Urinary bladder (tissue), 4 donors: ENCODE measurements at places on chromosomes 12 and 14.

DNA sequence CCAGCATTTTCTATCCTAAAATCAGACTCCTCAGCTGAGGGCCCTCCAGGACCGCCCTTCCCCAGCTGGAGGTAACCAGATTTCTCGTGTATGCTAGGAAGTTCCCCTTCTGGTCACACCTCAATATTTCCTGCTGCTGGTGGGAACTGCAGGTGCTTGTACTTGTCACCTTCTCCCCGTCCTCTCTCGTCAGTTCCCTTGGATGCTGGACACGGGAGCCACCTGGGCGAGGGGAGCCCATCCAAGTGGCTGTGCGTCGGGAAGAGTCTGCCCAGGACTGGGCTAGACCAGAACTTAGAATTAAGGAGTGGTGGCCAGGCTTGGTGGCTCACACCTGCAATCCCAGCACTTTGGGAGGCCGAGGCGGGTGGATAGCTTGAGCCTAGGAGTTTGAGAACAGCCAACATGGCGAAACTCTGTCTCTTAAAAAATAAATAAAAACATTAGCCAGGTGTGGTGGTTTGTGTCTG is 23.2 kb upstream of the KIF26A start:
- DNase-seq, result no peak

DNA sequence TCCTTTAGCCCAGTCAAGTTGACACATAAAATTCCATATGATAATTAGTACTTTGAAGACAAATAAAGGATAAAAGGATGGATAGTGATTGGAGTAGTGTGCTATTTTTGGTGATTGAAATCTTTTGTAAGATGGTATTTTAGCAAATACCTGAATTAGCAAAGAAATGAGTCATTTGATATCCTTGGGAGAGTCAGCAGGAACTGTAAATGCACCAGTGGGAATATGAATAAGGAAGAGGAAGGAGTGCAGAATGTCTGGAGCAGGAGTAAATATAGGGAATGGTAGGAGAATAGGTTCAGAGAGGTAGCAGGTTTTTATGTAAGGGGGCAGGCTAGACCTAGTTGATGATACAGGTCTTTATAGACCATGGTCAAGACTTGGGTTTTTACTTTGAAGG is 75.0 kb downstream of the TRMT5 start:
- DNase-seq, result no peak

- no peak for DNase-seq
Observed at GRCh38 chr14:24092110-24092504, 2.0 kb upstream of the PCK2 start.

DNA sequence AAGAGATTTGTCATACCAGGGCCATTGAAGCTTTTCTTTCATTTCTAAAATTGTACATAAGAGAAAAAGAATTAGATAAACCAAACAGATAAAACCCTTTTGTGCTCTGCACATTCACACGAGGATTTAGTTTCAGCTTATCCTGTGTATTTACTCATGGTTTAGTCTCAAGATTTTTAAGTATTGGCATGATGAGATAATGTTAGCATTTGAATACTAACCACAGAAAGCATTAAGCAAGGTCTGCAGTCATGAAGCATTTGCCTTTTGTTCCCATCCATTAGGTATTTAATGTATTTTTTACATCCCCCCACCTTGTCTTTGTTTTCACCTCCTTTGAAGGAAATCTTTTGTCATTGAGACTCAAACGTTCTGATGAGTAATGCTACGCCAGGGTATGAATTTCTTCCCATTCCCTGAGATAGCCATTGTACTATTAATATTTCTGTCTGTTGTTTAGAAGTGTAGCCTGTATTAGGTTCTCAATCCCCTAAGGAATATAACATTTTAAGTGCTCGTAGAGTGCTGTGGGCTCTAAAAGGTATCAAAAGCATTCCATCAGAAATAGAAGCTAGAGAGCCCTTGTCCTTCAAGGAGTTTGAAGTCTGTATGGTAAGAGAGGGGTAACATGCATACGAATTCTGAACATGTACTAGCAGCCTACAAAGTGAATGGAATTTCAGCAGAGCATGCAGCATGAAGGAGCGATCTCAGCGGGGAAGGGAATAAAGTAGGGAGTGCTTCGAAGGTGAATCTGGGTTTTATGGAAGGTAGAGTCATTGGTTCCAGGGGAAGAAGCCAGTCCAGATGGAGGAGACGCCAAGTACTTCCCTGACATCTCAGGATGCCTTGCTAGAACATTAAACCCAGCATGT is 22.3 kb downstream of the CRADD start:
- DNase-seq, result no peak

GRCh38 chr14:38103542-38104225 is 104.0 kb upstream of the SSTR1 start:
- no peak for DNase-seq

DNA sequence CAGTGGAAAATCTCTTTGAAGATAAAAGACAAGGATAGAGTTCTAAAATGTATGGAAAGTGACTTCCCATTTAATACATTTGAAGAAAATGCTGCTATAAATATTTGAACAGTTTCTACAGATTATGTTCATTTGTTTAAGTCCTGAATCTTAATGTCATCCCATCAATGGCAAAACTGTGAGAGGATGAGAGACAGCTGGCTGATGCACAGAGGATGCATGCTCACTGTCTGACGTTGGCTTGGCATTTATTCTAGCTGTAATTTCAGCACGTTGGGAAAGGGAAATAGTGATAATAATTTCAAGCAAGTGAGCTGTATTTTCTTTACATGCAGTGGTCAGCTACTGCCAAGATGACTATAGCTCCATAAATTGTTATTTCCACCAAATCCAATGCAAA is 40.5 kb downstream of the PPFIA2 start:
- DNase-seq, result no peak

- DNase-seq, result peak; percentile 39
Observed at GRCh38 chr12:4562034-4562657, at the start of gene DYRK4. Gene DYRK4, plus strand, starts transcription at chr12:4562208. Its CDS starts 38 bp downstream, at chr12:4562246.

- peak; percentile 13 for DNase-seq
Observed at GRCh38 chr12:74689071-74689655, 151.5 kb downstream of the ATXN7L3B start.

DNA sequence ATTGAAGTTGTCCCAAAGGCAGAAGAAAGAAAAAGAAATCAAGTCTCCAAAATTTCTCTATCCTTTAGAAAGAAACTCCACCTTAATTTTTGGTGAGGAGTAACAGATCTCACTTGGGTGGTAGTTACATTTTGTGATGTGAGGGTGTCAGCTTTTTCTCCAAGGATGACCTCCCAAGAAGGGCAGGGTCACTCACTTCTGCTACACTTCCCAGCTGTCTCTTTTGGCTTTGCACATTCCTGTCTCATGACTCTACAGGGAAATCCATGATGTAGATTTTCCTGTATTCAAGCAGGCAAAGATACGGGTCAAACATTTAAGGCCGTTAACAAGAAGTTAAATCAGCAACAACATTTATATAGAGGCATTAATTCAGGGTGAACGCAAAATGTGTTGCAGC is 1016.4 kb downstream of the NRXN3 start:
- DNase-seq, result no peak

DNA sequence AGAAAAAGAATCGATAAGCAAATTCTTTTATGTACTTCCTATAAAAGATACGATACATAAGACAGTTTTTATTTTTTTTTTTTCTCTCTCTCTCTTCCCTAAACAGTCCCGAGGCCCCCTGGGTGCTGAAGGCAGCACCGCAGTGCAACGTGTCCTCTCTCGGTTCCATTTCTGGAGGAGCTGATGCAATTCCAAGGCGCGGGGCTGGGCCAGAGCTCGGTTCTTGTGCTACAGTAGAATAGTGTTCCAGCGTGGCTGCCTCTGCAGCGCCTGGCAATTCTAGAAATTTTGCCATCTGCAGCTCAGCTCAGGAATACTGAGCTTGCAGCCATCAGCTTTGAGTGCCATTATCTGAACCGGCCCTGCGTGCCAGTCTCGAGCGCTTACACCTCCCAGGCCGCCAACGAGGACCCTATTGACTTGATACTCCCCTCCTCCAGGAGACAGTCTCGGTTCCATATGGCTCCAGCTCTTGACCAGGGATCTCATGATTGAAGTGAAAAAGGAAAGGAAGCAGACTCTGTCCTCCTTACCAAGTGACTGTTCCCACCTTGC is 630 bp downstream of the ALDH1L2 start:
- DNase-seq, result no peak

GRCh38 chr14:78737116-78737515 is 566.9 kb downstream of the NRXN3 start:
- no peak for DNase-seq

DNA sequence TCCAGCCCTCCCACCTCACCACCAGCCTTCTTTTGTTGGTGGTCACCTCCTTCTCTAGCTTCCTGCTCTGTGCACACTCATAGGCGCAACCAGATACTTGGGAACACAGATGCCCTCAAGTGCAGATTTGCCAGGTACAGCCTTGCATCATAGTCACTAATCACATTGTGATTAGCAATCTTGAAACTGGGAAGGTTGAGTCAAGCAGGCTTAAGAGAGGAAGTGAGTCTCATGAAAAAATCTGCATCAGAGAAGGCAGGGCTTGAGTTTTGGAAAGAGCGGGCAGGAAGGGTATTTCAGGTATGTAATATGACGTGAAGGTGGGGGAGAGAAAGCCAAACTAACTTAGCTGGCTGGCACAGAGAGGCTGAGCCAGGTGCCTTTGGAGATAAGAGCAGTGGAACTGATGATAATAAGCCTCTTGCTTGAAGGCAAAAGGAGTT is 2.7 kb upstream of the RABGGTA start:
- no peak for DNase-seq

DNA sequence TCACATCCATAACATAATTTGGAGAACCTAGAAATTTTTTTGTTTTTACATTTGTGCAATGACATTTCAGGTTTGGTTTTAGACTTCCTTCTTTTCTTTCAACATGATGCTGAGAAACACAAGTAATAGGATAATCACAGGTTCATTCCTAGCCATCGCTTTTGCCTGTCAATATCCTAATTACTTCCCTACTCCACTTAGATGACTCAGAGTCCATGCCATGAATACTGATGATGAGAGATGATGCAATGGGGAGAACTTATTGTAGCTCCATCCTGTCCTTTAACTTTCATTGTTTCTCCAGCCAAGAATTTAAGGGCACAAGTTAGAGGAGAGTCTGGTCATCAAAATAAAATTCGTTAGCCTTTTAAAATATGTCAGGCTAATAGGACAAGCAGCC is 101.3 kb downstream of the PTPRO start:
- DNase-seq, result no peak

DNA sequence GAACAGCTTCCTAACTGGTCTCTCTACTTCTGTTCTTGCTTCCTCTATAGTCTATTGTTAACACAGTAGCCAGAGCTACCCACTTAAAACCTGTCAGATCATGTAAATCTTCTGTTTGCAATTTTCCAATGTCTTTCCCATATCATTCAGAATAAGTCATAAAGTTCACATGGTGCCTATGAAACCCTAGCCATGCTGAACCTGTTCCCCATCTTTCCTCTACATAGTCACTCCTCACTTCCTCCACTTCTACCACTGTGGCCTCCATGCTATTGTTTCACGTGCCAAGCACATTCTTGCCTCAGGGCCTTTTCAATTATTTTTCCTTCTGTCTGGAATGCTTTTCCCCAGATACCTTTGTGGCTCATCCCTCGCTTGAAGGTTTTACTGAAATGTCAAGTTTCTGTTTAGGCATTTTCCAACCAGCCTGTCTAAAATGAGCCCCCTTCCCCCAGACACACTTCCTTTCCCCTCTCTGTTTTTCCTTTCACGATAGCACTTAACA is 132.1 kb downstream of the DYRK2 start:
- DNase-seq, result no peak

GRCh38 chr14:78356391-78356790 is 186.2 kb downstream of the NRXN3 start:
- no peak for DNase-seq

GRCh38 chr12:558580-558979 is 98.8 kb downstream of the B4GALNT3 start:
- DNase-seq, result no peak

- DNase-seq, result peak; percentile 18
Observed at GRCh38 chr12:103379670-103380069, 116.1 kb downstream of the C12orf42 start.

GRCh38 chr12:58608711-58609110 is 311.6 kb downstream of the LRIG3 start:
- DNase-seq, result no peak

DNA sequence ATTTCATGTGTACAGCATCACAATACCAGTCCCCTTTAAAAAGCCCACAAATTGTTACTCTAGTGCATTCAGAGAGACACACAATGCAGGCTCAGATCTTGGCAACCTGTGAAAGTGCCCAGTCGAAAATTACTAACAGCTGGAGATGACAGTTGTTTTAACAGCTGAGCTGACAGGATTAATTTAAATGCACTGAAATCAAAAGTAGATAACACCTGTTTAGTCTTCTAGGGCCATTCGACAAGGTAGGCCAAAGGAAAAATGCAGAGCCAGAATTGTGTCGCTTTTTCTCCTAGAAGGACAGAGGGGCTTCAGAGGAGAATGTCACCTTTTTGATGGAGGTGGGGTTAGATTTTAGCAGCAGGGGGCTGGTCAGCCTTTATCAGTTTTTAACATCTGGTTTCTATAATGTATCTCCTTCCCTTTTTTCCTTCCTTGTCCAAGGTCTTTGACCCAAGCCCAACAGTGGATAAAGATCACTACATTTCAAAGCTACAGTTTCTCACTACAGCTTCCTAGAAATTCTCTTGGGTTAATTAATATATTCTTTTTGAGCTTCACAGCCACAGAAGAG is 139.1 kb downstream of the SOX5 start:
- no peak for DNase-seq

DNA sequence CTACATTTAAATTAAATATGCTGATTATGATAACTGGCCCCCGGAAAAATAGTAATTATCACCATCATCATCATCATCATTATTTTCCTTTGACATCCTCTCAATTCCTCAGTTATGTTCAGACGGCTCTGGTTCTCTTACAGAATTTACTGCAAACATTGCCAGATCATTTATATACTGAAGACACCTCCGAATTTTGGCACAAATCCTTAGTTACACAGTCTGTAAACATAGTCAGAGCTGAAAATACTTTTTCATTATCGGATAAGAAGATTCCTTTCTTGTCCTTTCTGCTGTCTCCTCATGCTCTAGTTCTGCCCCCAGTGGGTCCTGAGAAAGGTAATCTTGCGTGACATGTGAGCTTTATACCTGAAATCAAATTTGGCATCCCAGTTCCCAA is 40.3 kb upstream of the CCDC60 start:
- DNase-seq, result no peak

DNA sequence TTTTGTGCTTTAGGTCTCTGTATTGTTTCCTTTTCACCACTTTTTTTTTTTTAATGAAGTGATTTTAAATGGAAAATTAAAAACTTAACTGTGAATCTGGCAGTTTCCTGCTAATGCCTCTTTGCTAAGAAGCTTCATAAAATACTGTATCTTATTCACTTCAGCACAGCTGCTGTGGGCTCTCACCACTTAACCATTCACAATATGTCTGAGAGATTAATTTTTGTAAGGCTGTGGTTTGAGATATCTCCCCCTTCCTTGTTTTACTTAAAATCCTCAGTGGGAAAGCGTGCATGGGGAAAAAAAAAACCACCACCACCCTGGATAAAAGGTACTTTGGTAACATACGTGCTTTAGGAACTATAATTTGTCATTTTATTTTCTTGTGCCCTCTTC is 115.9 kb downstream of the ETV6 start:
- no peak for DNase-seq

GRCh38 chr14:53683229-53683628 is 273.4 kb downstream of the BMP4 start:
- DNase-seq, result no peak

GRCh38 chr12:22410486-22410885 is 76.0 kb upstream of the ST8SIA1 start:
- DNase-seq, result no peak
